ENCODE measurements at places on chromosomes 2 and 18.

- no peak for DNase-seq
These were observed 1.7 kb upstream of the PPP4R1 start for GRCh38 chr18:9616049-9616448.

- no peak for DNase-seq
These were observed 90.3 kb downstream of the CCDC178 start for GRCh38 chr18:33350256-33350655.

DNA sequence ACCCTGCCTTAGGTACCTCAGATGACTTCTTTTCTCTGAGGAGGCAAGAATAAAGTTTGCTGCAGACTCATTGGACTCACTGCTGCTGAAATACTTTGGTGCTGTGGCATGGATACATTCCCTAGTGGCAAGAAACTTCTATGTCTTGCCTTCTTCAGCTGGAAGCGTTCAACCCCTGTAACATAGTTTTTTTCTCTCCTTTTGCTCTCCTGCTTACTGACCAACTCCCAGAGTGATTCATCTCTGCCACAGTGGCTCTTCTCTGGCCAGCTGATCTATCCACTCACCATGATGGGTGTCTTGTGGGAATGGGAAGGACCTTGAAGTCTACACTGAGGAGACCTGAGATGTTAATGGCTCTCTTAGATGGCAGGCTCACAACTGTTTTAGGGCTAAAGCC, 309.3 kb upstream of the LRRTM4 start:
- DNase-seq, result no peak

GRCh38 chr2:30098266-30099005, 48.4 kb upstream of the YPEL5 start:
- no peak for DNase-seq

- no peak for DNase-seq
These were observed 458 bp downstream of the HYCC2 start for GRCh38 chr2:201070948-201071478.

- no peak for DNase-seq
These were observed 68.5 kb downstream of the STPG4 start for GRCh38 chr2:47086571-47086970.

- DNase-seq, result no peak
These were observed 378.6 kb upstream of the SLC14A2 start for GRCh38 chr18:45236676-45237075.

GRCh38 chr2:126902152-126902835, 3.6 kb downstream of the TEX51 start:
- no peak for DNase-seq

GRCh38 chr2:38323623-38324022, 53.5 kb downstream of the ATL2 start:
- no peak for DNase-seq

DNA sequence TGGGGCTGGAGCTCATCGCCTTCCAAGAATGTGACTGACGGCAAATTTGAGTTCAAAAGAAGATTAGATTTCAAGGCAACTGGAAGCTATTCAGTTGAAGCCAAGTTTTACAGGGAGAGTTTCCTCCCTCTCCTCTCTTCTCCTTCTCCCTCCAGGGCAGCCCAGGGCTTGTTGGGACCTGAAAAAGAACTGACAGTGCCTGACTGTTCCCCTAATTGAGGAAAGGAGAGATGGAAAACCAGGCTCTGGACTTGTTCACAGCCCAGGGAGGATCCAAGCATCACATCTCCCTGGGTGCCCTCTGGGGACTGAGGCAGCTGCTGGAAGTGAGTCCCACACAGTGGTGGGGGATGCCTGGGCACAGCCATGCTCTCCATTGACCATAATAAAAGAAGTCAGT, 88.1 kb downstream of the THNSL2 start:
- DNase-seq, result no peak

GRCh38 chr2:29393676-29394075, 278.5 kb downstream of the CLIP4 start:
- DNase-seq, result no peak

DNA sequence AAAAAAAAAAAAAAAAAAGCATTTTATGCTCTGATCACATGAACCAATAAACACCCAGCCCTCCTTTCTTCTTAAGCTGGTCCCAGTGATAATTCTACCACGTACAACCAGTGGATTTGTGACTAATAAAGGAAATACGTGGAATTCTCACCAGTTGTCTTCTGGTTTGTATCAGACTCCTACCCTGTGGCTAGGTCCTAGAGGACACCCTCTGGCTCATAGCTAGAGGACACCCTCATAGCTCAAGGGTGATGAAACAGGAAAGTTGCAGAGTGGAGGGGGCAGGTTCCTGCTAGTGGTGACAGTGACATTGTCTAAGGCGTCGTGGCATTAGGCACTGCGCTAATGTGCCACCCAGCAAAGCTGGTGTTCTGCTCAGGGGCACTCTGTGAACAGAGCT, 167.8 kb downstream of the BCL11A start:
- no peak for DNase-seq

- DNase-seq, result no peak
These were observed 145.1 kb upstream of the CCDC195 start for GRCh38 chr2:224861266-224861665.

- peak; percentile 79 for DNase-seq
These were observed 2.1 kb upstream of the CHCHD5 start for GRCh38 chr2:112582314-112582746.

DNA sequence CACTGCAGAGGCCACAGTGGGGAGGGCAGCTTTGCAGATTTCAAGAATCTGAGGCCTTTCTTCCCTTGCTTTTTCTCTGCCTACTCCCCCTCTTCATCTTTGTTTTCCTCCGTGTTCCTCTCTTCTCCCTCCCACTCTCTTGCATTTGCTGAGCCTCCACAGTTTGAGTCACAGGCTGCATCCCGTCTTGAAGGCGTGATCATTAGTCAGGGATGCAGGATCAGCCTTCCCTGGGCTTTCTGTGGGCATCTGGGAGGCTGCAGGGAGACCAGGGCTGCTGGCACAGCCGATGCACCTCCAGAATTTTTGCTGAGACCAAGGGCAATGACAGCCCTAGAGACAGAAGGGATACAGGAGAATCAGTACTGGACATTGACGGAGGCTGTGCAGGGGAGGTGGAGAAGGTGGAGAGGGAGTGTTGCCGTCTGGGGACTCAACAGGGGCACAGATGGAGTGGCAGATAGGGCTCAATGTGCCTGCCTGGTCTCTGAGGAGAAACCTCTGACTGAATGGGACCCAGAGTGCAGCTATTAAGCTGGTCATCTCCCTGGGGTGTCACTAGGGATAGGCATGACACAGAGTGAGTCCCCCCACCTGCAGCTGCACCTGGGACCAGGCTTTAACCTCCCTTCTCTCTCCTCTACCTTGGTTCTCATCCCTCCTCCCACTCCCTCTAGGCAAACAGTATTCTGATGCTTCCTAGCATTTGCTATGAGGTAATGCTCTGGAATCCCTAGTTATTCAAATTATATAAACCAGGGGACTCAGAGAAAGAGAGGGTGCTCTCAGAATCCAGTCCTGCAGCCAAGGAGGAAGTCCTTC, 29.0 kb upstream of the DNAJC27 start:
- no peak for DNase-seq

DNA sequence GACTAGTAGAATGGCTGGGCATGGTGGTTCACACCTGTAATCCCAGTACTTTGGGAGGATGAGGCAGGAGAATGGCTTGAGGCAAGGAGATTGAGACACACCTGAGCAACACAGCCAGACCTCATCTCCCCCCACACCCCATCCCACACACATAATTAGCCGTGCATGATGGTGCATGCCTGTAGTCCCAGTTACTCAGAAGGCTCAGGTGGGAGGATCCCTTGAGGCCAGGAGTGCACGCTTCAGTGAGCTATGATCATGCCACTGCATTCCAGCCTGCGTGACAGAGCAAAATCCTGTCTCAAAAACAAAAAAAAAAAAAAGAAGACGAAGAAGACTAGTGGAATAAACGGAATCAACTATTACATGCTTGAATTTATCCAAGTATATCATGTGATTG, 150.0 kb downstream of the STK39 start:
- no peak for DNase-seq

DNA sequence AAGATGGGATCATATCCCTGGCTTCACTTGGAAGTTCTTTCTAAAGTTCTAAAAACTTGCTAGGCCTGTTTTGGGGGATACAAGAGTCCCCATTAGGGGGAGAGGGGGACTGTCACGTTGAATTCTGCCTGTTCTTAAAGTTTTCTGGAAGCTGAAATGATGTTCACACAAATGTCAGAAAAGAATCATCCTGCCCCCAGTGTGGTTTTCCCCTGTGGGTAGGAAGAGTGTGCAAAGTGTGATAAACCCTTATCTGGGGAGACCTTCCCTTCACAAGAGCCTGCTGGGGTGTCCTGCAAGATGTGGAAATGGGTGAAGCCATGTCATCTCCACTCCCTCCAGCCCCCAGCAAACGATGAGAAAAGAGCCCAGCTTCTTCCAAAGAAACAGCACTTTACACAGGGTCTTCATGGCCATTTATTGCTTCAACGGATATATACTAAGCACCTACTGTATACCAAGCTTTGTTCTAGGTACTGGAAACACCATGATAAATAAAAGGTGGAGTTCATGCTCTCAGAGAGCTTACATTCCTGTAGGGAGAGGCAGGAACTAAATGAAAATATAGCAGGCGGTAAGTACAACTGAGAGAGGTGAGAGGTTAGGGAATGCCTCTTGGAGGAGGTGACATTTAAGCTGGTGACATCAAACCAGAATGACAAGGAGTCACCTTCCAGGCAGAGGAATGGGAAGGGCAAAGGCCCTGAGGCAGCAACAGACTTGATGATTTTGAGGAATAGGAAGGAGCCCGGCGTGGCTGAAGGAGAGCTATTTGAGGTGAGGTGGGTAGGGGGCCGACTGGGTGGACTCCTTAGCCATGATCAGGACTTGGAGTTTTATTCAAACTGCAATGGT, 1.6 kb downstream of the MFSD2B start:
- no peak for DNase-seq

DNA sequence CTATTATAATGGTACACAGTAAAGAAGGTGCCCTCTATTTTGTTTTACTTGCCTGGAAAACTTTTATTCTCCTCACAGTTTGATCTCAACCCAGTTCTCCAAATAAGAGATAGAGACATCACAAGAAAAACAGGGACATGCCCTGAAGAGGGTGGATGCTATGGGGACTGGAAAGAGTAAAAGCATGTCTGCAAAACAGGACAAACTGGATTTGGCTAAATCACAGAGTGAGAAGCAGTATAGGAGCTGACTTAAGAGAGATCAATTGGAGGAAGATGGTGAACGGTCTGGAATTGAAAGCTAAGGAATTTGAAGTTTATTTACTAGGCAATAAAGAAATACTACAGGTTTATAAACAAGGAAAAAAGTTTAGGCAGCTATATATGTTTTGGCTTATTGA, 33.0 kb downstream of the SP140L start:
- DNase-seq, result no peak

- no peak for DNase-seq
These were observed 495 bp upstream of the TTC32 start for GRCh38 chr2:19902216-19902740.

- no peak for DNase-seq
These were observed 28.8 kb upstream of the TMEM37 start for GRCh38 chr2:119402645-119403560.

DNA sequence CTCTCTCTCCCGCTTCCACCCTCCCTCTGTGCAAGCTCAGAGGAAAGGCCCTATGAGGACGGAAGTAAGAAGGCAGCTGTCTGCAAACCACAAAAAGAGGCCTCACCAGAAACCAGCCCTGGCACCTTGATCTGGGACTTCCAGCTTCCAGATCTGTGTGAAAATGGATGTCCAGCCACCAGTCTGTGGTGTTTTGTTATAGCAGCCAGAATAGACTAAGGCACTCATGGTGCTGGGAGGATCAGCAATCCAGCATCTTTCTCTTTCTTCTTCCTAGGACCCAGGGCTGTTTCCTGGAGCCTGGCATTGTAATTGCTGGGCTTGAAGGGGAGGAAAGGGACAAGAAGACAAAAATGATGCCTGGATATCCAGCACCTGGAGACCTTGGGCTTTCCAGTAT, 122.5 kb downstream of the SOCS6 start:
- DNase-seq, result no peak

DNA sequence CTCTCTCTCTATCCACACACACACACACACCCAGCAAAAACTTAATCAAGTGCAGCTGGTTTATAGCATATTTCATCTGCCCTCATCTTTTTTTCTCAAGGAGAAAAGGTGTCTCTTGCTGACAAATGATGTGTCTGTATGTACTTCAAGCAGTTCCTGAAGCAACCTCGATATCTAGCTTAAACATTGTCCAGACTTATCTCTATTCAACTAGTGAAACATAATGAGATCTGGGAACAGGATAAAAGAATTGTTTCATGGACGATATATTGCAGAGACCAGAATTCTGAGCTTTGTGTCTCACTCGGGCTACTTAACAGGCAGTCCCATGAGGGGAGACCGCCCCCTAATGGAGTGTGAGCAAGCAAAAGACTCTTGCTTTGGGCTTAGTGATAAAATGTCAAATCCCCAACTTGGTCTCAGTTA, 929.2 kb upstream of the SOX11 start:
- DNase-seq, result no peak

DNA sequence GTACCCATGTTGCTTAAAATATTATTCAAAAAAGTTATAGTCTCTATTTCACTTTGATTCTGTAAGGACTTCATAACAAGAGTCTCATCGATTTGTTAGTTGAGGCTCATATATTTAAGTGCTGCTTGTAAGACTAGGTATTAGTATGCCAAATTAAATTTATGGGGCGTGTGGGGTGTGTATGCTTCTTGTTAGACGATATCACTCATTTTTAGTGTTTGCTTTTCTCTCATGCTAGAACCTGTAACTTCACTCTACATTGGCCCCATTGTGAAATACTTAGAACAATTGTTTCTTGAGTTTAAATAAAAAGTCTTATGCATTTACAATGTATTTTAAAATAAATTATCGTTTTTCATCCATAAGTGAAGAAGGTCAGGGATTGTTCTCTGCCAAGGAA, 63.6 kb downstream of the CTNNA2 start:
- DNase-seq, result no peak

DNA sequence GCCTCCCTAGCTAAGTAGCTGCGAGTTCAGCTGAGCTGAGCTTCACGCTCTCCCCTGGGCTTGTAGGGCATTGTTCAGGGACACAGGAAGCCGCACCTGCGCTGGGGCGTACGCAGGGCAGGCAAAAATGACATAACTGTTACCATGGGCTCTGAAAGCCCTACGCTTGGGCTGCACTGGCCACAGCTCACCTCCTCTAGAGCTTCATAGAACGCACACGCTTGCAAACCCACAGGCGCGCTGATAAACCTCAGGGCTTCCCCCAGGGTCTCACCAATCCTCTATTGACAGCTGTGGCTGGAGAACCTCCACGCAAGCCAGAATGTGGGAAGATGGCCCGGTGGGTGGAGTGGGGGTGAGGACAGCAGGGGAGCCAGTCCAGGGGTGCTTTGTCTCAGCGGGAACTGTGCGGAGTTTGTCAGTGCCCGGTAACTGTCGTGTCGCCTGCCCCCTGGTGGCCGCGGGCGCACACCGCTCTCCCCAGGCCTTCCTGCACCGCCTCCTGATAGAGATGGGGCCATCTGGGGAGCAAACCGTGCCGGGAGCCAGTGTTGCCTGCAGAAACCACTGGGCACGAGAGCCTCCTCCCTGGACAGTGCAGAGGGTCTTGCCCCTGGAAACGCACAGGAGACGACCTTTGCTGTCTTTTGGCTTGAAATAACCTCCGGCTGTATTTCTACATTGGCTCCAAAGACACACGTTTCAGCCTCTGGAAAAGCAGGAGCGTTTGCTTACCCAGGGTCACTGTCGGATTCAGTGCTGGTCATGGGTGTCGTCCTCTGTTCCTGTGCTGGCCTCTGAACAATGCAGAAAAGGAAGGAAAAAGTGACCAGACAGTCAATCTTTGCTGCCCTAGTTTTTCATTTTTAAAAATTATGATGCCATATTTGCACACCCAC, 17.0 kb upstream of the CIDEA start:
- peak; percentile 46 for DNase-seq

Measured in CD4-positive, alpha-beta T cell treated with Interleukin-17A for 1 hour (primary cell).